NAMALWA (cell line): ENCODE measurements at places on chromosomes 3 and 15.

DNA sequence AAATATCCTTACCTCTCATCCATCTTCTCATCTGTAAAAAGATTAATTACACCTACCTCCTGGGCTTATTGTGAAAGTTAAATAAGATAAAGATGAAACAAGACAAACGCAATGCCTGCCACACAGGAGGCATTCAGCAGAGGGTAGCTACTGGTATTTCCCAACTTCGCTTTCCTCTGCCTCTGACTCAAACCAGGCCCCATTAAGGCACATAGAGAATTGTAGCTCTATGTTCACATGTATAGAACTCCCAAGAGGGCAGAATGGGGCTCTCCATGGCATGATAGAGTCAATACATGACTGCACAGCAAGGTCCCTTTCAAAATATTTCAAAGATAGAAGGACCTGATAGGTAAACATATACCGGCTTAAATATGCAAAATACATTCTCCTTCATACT lies 1.4 kb downstream of the LYSMD2 start:
- peak; percentile 43 for DNase-seq

GRCh38 chr15:38521316-38521715 lies 43.3 kb downstream of the RASGRP1 start:
- DNase-seq, result no peak

GRCh38 chr3:106341087-106341486 lies 472.3 kb upstream of the CBLB start:
- no peak for DNase-seq

GRCh38 chr3:46395766-46396530 lies 10.9 kb downstream of the CCR5AS start:
- no peak for DNase-seq

- DNase-seq, result no peak
These were observed 97.2 kb upstream of the TSPAN3 start for GRCh38 chr15:77168141-77168540.

- no peak for DNase-seq
These were observed 70.3 kb downstream of the SCN5A start for GRCh38 chr3:38579141-38579540.

GRCh38 chr3:195522254-195523023 lies 20.7 kb downstream of the PPP1R2 start:
- DNase-seq, result peak; percentile 64

DNA sequence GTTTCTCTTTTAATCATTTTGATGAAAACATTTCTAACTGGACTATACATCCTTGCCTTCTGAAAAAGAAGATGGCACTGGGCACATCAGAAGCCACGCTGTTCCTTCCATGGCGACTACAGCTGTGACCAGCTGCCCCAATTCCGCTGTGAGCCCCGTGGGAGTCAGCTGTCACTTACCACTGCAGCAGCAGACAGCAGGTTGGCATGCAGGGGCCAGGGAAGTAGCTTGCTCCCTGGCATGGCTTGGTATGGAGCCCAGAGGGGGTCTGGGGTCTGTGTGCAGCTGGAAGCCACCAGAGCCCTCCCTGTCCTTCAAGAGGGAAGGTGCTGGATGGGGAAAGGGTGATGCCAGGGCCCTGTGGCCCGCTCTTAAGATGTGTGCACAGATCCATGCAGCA lies 4.5 kb upstream of the ZXDC start:
- DNase-seq, result no peak

DNA sequence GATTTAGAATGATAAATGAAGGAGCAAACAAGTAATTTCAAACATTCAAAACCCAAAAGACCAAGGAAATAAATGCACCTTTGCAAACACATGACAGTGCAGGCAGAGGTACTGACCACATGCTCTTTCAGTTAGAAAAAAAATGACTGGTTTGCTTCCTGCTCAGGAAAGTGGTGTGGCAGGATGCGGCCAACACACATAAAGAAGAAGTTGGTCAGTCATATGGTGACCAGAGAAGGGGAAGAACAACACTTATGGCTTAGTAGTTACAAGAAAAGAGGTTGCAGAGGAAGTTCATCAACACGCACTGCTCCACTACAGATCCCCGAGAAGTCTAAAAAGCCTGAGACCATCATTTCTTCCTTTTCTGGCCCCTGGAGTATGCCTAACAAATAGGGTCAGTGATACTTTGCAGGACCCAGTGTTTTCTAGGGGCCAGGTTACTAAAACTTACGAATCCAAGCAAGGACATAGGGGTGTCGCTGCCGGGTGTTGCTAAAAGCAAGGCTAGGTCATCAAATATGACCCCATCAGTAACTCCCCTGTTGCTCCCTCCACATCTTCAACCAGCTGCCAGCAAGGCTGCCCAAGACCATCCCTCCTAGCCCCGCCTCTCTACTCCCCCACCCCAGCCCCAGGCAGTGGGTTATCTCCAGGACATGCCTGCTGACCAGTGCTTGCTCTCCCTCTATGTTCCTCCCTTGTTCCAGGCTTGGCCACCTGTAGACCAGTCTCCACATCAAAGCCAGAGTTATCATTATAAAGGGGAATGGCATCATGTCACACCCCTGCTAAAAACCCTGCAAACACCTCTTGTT lies 11.2 kb downstream of the ATP8B4 start:
- DNase-seq, result no peak

GRCh38 chr3:107894998-107895397 lies 195.8 kb downstream of the CD47 start:
- no peak for DNase-seq

DNA sequence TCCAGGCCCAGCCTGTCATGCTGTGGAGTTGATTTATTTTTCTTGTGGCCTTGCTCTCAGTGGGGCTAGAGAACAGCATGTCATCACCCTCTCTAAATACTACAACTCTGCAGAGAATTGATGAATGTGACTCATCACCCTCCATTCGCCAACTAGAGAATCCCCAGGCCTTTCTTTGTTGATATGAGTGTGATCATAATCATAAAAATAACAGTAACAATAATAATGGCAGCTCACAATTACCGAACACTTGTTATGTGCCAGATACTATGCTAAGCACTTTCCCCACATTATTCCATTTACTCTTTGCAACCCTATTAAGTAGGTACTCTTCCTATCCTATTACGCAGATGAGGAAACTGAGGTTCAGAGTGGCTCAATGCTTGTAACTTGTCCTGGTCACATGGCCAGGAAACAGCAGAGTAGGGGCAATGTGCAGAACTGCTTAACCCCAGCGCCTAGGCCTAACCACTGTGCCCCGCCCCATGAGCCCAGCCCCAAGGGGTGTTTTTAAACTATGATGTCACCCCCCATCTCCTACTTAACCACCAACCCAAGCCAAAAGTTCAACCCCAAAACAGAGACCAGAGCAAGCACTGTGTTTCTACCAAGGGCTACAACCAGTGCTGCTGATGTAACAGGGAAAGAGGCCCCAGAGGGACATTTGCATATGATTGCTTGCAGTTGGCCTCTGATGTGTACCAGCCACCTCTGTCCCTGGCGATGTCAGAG lies 104.5 kb downstream of the ADCY5 start:
- peak; percentile 53 for DNase-seq

DNA sequence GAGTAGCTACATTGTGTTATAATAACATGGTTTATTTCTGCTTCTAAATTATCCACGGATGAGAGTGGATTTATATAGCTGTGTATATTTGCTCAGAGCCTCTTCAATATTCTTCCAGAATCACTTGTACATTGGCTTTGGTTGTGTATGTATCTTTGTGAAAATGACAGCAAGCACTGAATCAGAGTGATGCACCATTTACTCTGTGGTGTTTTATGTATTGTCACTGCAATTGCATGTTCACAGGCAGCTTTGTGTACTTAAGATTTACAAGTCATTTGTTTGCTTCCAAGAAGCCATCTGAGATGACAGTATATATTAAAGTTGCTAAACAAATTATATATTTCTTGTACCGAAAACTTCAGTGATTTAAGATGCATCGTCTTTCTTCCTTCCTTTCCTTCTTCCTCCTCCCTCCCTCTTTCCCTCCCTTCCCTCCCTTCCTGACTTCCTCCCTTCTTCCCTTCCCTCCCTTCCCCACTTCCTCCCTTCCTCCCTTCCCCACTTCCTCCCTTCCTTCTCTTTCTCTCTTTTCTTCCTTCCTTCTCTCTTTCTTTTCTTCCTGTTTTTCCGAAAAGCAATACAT lies 362.3 kb upstream of the GOLIM4 start:
- no peak for DNase-seq

- DNase-seq, result no peak
These were observed 127.7 kb downstream of the SPATA16 start for GRCh38 chr3:173013219-173013832.

DNA sequence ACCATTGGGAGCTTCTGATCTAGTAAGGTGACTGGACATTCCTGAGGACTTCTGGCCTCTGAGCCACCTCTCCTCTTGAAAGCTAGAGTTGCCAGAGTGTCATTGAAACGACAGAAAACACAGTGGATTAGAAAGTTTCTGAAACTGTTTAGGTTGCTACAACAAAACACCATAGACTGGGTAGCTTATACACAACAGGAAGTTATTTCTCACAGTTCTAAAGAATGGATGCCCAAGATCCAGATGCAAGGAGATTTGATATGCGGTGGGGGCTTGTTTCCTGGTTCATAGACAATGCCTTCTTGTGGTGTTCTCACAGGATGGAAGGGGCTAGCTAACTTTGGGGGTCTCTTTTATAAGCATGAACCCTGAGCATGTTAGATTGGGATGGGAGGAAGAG lies 43.3 kb upstream of the ZNF385D start:
- DNase-seq, result no peak

GRCh38 chr15:76342058-76342381 lies 5.4 kb downstream of the ISL2 start:
- DNase-seq, result no peak

DNA sequence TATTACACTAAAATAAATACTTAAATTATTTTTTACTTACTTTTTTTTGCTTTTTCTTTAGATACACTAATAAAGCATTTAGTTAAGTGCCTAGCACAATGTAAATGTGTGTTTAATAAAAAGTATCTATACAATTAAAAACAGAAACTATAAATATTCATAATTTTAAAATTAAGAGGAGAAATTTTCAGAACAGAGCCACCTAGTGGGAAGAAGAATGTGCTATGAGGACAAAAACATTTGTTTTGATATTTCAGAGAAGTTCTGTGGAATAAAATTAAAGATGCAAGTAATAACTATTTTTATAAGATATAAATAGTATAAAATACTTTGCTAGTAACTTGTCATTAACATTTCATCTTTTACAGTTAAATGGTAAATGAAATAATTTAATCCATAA lies 33.6 kb upstream of the PLSCR5 start:
- DNase-seq, result peak; percentile 19

DNA sequence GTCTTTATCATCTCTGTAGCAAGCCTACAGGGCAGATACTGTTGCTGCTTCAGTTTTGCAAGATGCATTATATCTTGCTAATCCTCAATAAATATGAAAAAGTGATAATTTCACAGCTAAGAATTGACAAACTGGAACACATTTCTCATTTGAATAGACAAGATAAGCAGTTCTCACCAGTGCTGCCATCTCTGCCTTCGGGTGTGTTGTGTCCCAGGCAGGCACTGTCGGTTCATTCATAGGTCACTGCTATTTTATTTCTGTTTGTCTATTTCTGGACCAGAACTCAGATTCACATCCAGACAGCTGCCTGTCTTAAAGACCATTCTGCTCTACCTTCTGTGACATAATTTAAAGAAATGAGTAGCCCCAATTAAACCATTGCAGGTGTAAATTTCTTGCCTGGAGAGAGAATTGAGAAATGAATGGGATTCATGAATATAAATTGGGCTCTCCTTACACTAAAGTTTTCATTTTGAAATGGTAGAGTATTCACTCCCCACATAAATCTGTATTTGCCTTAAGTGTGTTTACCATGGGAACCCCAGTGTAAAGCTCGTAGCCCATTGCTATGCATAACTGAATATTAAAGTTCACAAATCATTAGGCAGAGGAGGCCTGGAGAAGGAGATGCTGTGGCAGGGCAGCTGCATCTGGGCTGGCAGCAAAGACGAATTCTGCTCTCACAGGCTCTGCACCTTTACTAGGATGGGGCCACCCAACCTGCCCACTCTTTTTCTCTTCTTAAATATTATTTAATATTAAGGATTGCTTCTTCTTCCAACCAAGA lies 149.9 kb downstream of the ARPP21 start:
- DNase-seq, result peak; percentile 42

DNA sequence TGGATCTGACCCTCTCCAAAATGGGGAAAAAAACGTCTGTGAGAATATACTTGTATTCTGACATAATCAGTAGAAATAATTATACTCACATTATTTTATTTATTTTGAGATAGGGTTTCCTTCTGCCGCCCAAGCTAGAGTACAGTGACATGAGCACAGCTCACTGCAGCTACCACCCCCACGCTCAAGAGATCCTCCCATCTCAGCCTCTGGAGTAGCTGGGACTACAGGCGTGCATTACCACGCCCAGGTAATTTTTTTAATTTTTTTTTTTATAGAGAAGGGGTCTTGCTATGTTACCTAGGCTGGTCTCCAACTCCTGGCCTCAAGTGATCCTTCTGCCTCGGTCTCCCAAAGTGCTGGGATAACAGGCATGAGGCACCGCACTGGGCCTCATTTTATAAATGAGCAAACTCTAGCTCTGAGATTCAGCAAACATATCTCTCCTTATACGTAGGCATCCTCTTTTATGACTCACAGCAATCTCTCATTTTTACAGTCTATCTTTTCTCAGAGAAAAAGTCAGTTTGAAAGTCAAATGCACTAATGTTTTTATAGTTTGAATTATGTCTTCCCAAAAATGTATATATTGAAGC lies 989 bp upstream of the VGLL3 start:
- DNase-seq, result no peak

DNA sequence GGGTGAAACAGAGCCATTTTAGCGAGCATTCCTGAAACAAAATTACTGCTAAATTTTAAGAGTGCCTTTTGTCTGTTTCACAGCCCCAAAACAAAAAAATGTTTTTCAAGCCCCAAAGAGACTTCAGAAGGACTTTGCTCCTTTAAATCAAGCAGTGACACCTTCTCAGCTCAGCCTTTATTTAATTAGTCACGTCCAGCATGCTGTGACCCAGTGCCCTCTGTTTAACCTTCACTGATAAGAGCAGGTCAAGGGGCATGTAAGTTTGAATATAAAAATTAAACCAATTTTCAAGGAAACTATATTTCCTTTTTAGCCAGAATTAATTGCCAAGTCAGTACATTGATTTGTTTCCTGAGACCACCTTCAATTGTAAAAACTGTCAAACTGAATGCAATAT lies 40.6 kb downstream of the ISL2 start:
- no peak for DNase-seq
